ENCODE measurements at places on chromosomes 12 and 14.
A peak's percentile ranks its signal among the peaks of the same experiment; 100 is the strongest.

- DNase-seq, result no peak
These were observed 39.2 kb upstream of the KRR1 start for GRCh38 chr12:75550401-75551240.

DNA sequence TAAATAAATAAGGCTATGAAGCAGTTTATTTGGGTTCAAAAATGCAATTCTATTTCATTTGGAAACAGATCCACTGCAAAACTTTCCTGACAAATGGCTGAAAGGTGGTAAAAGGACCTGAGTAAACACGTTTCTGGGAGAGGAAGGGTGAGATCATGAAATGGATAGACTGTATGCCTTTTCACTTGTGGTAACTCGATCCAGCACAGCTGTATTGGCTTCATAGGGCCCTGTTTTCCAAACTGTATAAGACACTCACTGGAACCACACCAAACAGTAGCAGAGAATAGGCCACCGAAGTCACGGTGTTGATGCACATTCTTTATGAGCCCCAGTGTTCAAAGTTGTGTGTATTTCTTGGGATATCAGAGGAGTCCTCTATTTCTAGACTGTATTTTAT, 325.2 kb upstream of the DIO2 start:
- no peak for DNase-seq

GRCh38 chr12:111411185-111411764, 5.6 kb downstream of the SH2B3 start:
- DNase-seq, result no peak

GRCh38 chr12:90729736-90730135, 225.2 kb downstream of the CCER1 start:
- no peak for DNase-seq

DNA sequence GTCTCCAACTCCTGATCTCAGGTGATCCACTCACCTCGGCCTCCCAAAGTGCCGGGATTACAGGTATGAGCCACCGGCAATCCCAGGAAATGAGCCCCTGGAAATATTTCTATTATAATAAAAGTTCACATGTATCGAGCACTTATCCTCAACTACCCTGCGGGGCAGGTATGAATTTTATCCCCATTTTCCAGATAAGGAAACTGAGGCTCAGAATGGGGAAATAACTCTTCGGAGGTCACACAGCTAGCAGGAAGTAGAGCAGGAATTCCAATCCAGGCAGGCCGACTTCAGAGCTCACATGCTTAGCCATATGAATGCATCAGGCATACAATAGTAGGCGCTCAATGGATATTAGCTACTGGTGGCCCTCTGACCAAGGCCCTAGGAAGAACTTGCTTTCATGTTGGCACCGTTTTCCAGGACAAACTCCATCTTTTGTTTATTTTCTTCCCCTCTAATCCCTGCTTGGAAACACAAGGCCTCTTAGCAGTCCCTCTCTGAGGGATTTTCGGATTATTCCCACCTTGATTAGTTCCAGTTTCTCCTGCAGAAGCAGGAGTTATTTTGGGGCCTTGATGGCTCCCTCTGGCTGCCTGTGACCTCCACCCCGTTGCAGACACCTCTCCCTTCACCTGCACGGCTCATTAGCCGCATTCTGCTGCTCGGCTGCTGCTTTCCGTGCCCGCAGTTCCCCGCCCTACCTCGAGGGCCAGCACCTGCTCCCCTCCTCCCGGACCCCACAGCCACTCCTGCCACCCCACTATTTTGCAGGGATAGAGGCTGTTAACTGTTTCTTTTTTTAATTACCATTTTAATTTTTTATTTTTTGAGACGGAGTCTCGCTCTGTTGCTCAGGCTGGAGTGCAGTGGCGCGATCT, 18.7 kb upstream of the POP5 start:
- no peak for DNase-seq

- no peak for DNase-seq
These were observed 982.2 kb upstream of the FBXO33 start for GRCh38 chr14:40414386-40414785.

DNA sequence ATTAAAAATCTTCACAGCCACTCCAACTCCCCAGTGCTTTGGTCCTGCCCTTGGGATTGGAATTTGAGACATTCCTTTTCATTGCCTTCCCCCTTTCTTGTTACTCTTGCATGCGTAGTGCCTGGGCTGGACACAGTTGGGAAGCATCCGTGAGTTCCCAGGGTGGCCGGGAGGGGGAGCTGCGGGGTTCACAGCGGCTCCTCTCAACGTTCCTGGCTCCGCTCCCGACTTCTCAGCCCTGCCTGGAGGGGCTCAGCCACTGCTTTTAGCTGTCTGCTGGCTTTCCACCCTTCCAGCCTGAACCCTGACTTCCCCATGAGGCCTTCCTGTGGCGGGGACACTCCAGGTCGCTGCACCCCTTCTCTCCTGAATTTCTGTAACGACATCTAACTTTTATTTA, 3.2 kb downstream of the TEX52 start:
- peak; percentile 67 for DNase-seq

GRCh38 chr12:53972722-53973235, at the start of gene HOXC11:
TSS of gene HOXC11 (plus strand) at chr12:53973126. CDS start at chr12:53973242, 116 bp downstream.
- no peak for DNase-seq

DNA sequence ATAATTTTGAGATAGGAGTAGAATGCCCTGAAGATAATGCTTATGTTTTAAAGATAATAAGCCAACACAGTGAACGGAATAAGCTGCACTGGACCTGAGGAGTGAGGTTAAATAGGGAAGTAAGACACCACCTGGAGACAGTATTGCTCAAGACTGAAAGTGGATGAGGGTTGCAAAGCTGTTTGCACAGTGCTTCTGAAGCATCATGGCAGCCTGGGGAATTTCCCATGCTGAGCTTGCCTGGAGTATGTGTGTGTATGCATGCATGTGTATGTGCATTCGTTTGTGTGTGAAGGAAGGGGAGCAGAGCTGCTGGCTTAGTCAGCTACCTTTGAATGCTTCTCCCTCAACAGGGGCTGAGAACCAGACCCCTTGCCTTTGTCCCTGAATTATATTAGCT, 35.8 kb downstream of the BHLHE41 start:
- peak; percentile 75 for DNase-seq

DNA sequence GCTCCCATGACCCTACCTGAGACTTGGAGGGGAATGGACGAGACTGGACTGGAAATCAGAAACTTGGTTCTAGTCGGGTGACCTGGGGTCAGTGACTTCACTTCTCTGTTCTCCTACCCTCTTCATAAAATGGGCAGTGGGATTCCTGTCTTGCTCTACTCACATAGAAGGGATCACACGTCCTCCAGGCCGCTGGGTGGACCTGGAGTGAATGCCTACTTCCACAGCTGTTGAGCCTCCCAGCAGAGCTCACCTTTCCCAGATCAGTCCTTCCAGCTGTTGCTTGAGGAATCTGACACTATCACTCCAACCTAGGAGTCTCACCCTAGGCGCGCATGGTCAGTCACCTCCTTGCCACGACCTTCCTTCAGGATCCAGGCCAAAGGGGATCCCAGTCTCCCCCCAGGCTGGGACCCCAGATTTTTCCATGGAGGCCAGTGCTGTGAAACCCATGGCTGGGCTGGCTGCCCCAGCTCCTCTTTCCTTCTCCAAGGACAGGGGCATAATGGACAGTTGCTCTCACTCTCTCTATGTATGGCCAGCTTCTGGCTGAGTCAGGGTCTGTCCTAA, 637 bp downstream of the ACVRL1 start:
- DNase-seq, result no peak

- DNase-seq, result no peak
These were observed 964 bp upstream of the SERPINA4 start for GRCh38 chr14:94560291-94560665.

- no peak for DNase-seq
These were observed 35.8 kb downstream of the FLVCR2 start for GRCh38 chr14:75614179-75614578.

DNA sequence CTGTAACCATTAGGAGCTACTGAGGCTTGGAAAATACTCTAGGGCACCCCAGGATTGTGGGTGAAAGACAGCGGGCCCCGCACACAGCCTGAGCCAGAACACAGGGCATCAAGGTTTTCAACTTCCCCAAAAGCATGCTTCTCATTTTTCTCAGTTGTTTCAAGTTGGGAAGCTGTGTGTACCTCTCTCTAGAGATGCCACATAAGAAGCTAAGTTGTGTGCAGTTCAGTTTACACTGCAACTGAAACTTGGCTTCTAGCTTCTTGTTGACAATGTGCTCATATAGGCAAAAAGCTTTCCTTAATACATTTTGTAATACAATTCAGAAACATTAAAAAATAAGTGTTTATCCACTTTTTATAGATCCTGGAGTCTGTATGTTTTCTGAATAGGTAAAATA, 88.1 kb upstream of the PTPRR start:
- no peak for DNase-seq

DNA sequence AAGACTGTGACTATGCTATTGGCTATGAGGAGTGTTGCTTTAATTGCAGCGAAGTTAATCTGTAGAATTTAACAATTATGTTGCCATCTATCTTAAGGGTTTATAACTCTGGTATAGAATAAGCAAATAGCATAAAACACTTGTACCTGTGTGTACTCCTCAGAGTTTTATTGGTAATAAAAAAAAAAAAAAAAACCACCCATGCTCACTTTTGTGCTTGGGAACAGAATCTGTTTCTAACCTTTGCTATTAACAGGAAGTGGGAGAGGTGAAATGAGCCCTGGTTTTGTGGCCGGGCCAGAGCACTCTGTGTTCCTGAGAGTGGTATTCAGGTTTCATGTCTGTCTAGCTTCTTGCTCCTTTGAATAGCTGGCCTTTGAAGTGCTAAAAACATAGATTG, 53.1 kb downstream of the PDE3A start:
- peak; percentile 26 for DNase-seq

DNA sequence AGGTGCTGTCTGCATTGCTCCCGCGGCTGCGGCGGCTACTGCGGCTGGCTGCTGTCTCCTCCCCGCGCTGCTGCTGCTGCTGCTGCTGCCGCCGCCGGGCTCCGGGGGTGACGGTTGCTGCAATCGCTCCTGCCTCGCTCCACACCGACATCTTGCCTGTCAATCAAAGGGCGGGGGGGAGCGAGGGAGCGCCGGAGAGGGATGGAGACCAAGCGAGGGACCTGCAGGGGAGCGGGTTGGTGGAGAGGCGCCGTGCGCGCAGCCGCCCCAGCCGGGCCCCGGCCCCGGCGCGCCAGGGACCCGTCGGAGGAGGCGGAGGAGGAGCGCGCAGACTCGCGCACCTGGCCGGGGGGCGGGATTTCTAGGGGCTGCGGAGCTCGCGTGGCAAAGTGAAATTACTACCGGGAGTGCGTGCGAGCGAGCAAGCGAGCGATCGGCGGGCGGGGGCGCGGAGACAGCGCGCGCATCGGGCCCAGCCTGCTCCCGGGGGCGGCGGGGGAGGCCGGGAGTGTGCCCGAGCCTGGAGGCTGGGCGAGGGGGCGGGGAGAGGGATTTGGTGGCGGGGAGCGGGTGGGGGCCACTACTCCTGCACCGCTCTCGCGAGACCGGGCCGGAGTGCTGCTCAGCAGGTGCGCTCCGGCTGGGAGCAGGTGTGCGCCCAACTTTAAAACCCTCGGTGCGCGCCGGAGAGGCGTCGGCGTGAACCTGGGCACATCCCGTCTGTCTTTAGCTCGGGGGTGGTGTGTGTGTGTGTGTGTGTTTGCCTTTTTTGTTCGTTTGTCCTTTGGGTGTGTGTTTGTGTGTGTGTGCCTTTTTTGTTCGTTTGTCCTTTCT, at the start of gene KSR2:
KSR2 (minus strand) TSS at position 165 of the 834 bp plus-strand sequence. CDS start 735 bp downstream, outside the sequence.
- DNase-seq, result peak; percentile 65

DNA sequence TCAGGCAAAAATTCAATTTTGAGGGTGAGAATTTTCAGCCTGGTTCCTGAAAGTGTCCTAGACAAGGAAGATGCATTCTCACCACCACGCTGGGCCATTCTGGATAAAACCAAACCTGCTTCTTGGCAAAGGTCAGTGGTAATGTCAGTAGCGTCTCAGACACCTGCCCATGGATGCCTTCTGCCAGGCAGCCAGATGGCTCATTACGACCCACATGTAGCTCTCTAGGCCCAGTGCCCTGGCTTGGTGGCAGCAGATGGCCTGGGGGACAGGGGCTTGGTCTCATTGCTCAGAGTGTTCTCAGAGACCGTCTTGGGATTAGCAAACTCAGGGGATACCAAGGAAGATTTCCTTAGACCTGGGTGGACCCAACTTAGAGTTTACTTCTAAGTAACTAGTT, 105.1 kb downstream of the ARF6 start:
- no peak for DNase-seq

GRCh38 chr12:79374545-79374944, 316.2 kb downstream of the PAWR start:
- DNase-seq, result no peak

DNA sequence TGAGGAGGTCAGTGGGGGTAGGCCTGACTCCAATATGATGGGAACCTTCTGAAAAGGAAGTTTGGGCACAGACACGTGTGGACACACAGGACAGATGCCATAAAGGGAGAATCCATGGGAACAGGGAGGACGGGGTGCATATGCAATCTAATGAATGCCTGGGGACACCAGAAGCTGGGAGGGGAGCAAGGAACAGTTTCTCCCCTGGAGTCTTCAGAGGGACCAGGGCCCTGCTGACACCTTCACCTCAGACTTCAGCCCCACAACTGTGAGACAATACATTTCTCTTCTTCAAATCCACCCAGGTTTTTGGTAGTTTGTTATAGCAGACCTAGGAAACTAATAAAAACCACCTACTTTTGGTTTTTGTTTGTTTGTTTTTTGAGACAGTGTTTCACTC, 35.2 kb upstream of the CLIP1 start:
- DNase-seq, result no peak

- DNase-seq, result no peak
These were observed 15.4 kb downstream of the RIMBP2 start for GRCh38 chr12:130700492-130701401.

GRCh38 chr12:125503128-125503527, 437.9 kb downstream of the AACS start:
- DNase-seq, result no peak

DNA sequence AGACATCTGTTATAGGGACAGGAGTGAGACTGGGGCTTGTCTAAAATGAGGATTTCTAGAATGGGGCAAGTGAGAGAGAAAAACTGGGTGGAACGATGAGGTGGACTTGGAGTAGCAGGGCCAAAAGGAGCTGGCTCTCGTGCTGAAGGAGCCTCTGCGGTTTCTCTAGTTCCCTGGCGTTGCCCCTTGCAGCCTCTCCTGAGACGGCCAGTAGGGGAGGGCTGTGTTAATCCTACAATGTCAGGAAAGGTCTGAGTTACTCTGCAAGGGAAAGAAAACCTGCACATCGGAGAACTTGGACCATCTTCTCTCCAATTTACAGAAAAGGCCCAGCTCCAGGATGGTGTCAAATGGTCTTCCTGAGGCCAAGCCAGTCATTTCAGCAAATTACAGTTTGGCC, 963.8 kb upstream of the FLRT2 start:
- DNase-seq, result no peak

GRCh38 chr12:100995201-100995600, 200.6 kb downstream of the ANO4 start:
- DNase-seq, result no peak

DNA sequence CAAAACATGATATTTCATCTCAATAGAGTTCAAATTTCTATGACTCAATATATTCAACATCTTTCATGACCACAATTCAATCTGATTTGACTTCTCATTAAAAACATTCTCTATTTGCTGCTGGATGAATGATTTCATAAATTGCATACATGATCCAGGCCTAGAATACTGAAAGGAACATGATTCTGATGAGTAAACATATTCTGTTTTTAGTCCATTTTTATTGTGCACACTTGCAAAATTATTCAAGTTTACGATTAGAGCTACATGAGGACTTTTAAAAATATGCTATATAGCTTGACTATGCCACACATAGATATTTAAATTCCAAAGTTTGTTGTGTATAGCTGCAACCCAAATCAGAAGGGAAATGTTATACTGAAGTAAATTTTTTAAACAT, 273.8 kb upstream of the GRIP1 start:
- no peak for DNase-seq

GRCh38 chr12:105289114-105289904, 41.2 kb upstream of the C12orf75 start:
- DNase-seq, result no peak
